ENCODE measurements at places on chromosomes 3 and 15.

- ATAC-seq: no peak
Measured at GRCh38 chr3:39469258-39469657, 1.8 kb downstream of the MOBP start.

- no peak for ATAC-seq
Measured at GRCh38 chr3:191393146-191393545, 62.8 kb upstream of the UTS2B start.

DNA sequence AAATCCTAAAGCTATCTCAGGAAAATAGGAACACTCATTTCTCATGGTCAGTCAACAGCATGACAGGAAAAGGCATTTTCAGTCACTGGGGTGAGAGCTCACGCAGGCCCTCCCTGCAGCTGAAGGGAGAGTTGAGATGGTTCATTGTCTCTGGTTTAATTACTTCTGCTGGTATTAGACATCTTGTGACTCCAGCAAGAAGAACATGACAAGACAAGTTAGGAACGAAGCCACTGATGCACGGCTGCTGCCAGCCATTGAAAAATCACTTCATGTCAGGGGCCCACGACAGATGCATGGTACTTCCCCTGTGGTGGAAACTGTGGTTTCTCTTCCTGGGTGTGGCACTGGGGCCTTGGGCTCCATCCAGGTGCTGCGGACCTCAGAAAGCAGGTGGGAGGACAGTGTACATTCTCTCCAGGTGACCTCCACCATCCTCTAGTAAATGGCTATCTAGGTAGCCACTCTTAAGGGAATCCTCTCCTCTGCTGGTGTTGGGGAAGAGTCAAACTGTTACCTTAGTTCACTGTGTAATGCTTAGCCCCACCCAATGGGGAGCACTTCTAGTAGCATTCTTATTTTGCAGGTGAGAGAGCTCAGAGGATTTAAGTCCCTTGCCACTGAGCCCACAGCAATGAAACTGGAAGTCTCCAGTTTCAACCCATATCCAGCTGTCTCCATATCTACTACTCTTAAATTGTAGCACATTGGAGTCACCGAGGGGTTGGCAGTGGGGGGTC lies 274.2 kb downstream of the LRTM1 start:
- no peak for ATAC-seq

GRCh38 chr3:87370007-87370406 lies 93.6 kb upstream of the POU1F1 start:
- no peak for ATAC-seq

- no peak for ATAC-seq
Measured at GRCh38 chr3:9622438-9622837, 26.9 kb upstream of the MTMR14 start.

GRCh38 chr3:190566043-190566933 lies 52.4 kb downstream of the IL1RAP start:
- ATAC-seq: peak; percentile 85

DNA sequence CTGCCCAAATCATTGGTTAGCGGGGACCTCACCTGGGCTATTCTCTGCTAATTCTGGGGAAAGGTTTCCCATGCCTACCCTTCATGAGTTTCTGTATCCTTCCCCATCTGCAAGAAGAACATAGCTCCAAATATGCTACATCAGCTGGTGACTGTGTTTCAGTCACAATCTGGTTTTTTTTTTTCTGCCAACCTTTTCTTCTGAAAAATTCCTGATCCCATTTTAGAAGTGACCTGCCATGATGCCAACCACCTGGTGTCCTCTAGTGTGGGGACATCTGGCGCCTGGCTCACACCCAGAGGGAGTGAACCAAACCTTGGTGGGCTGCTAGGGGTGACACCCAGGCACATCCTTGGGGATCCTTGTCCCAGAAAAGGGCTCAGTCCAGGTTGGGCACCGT lies 76.1 kb downstream of the CHRD start:
- no peak for ATAC-seq

- peak; percentile 47 for ATAC-seq
Measured at GRCh38 chr3:190053919-190054672, 66.6 kb downstream of the P3H2 start.

DNA sequence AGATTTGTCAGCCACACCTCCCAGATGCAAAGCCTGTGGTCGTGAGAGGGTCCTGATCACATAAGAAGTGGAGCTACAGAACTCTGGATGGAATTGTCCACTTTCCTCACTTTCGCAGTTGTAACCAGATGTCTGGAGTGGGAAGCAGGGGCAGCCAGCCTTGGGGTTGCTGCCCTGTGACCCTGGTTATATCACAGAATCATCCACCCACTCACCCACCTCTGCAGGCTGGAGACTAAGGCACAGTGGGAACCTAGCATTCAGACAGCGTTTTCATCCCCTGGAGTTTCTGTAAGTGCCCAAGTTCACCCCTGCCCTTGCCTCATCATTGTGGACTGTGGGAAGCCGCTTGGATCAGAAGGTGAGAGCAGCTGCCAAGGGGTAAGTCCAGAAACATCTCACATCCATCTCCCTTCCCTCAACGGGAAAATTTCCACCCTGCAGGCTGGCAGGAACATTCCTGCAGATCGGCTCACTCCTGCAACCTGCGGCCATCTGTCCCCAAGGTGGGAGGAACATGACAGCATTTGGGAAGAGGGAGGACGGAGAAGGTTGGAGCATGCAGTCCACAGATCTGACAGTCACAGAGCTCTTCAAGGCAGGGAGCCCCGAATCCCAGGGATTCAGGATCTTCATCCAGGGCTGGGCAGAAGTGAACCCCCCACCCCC lies 2.9 kb upstream of the IQSEC1 start:
- no peak for ATAC-seq

DNA sequence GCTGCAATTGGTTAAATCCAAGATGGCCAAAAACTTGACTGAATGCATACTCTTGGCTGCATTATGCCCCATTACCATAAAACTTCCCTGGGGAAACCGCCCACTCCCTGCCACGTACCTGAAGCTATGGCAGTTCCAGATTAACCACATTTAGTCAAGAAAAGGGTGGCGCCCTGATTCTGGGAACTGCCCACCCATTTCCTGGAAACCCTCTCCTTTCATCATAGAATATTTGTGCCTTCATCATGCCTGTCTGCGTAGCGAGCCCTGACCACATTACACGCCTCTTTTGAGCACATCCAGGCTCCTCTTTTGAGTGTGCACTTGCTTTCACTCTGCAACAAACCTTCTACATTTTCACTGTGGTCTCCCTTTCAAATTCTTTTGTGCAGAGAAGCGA lies 5.2 kb downstream of the LINS1 start:
- ATAC-seq: no peak

GRCh38 chr3:97822359-97822775 lies 556 bp downstream of the CRYBG3 start:
- ATAC-seq: peak; percentile 48

DNA sequence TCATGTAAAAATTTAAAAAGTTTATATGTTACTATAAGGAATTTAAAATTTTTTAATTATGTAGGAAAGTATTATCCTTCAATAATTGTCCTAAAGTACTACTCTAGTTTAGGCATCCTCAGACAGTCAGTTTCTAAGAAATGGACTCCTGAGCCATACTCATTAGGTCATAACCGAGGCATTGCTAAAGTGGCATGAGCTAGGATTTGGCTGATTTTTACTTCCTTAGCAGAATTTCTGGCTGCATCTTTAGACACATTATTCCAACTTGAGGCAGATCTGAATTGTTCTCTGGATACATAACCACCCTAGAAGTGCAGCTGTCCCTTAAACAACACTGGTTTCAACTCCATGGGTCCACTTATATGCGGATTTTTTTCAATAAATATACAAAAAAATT lies 38.3 kb downstream of the IFT57 start:
- ATAC-seq: no peak

- no peak for ATAC-seq
Measured at GRCh38 chr3:178465260-178466180, 70.7 kb upstream of the KCNMB2 start.

- ATAC-seq: no peak
Measured at GRCh38 chr3:166560253-166560652, 723.0 kb upstream of the BCHE start.

GRCh38 chr15:39695793-39696192 lies 86.8 kb downstream of the FSIP1 start:
- ATAC-seq: no peak

Data from motor neuron (in vitro differentiated cells).